ENCODE measurements at places on chromosomes 3 and 15.

GRCh38 chr15:71133747-71134472, 18.6 kb downstream of the THSD4 start:
- DNase-seq = no peak

DNA sequence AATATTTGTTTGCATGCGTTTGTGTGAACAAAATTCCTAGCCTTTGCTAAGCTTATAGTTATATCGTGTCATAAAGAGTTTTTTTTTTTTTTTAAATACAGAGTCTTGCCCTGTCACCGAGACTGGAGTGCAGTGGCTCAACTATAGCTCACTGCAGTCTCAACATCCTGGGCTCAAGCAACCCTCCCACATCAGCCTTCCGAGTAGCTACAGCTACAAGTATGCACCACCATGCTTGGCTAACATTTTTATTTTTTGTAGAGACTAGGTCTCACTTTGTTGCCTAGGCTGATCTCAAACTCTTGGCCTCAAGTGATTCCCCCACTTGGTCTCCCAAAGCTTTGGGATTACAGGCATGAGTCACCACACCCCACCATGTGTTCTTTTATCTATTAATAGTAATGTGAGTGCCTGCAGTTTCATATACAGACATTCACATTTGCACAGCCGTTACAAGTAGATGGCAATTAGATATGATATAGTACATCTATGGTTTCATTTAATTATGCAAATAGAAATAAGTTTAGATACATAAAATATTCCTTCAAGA, 848.6 kb downstream of the PDCD6IP start:
- no peak for DNase-seq

GRCh38 chr15:28960979-28961378, 75.2 kb downstream of the APBA2 start:
- peak; percentile 36 for DNase-seq

- DNase-seq = peak; percentile 28
These were observed 28.4 kb upstream of the TPRG1 start for GRCh38 chr3:189143321-189143720.

- no peak for DNase-seq
These were observed 135.0 kb downstream of the LRRK1 start for GRCh38 chr15:101054116-101054515.

DNA sequence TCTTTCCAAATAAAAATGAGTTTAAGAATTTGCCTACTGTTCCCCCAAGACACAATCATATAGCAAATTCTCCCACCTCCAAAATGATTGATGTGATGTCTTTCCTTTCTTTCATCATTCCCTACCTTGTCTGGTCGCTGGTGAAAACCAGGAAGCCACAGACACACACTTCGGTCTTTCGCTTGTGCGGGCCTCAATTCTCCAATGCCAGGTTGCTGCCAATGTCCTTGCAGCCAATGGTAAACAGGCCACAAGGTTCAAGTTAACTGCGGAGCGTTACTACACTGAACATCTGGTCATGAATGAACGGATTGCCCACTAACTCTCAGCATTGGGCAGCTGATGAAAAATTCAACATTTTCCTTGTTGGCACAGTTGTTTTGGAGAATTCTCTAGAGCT, 192.2 kb downstream of the FOXP1 start:
- no peak for DNase-seq

DNA sequence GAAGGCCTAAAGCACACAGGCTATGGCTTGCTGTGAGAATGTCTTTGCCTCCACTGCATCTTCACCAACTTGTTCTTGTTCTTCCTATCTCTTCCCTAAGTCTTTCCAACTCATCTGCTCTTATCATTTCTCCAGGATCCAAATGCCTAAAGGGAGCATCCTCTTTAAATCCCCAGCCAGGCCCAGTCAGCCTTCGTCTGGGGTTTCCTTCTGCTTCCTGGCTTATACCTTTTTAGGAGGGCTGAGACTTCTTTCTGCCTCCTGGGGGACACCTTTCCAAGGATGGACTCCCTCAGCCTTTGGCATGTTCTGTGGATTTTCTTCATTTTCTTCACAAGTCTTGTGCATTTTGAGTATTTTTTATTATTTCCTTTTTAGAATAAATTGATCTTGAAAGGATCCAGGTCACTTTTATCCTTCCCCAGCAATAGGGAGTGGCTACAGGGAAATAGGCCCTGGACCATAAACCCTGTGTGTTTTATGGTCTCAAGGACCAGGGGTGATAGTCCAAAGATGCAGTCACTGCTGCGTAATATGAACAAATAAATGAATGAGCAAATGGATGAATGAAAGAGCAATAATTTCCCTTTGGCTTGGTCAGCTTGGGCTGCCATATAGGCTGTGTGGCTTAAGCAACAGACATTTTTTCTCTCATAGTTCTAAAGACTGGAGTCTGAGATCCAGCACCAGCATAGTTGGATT, 122.1 kb upstream of the LRIG1 start:
- no peak for DNase-seq

- no peak for DNase-seq
These were observed 191.1 kb downstream of the TBC1D5 start for GRCh38 chr3:17551333-17551732.

GRCh38 chr3:62415312-62415801, 42.0 kb upstream of the FEZF2 start:
- DNase-seq = peak; percentile 1

GRCh38 chr3:40502034-40502433, 3.8 kb upstream of the ZNF620 start:
- no peak for DNase-seq

DNA sequence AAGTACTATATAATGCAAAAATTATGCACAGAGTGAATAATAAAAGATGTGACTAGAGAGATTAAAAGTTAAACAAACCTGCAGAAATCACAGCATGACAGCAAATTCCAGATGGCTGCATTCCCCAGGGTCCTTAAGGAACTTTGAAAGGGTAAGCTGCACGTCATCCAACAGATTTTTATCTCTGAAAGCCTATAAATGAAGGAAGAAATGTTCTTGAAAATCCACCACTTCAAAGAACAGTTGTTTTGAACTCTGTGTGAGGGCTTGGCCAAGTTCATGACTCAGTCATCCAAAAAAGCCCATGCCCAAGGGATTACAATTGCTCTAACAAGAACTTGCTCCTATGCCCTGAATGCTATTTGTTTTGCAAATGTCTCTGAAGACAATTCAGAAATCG, 603.6 kb downstream of the PLOD2 start:
- DNase-seq = peak; percentile 44

GRCh38 chr3:170057550-170057949, 19.8 kb downstream of the GPR160 start:
- DNase-seq = no peak

- DNase-seq = no peak
These were observed 57.3 kb downstream of the DIPK2A start for GRCh38 chr3:144028798-144029411.

DNA sequence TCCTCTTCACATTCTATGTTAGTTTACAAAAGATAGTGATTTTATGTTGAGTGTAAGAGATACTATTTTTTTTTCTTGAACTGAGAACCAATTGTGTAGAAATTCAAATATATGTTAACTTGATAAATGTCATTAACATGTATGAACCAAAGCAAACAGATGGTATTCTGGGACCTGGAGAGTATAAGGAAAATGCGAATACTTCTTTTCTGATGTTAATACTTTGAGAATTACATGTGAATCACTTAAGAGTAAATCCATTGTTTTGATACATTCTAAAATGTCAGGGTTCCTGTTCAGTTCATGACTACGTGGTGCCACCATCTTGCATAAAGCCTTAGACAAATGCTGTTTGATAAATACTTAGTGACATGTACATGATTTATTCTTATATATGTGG, 541.3 kb downstream of the FGF12 start:
- DNase-seq = no peak

DNA sequence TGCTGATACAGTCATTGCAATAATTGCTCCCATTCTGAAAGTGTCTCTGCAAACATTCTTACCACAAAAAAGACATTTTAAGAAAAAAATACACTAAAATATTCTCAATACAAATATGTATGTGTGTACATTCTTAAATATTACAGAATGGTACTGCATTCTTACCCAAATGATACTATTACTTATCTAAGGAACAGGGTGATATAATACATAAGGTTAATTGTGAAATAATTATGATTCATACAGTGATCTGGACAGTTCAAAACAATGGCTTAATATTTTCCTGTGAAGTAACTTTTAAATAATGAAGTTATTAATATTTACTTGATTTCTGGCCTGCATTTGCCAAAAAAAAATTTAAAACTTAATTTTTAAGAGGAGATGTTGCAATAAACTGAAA, 694.6 kb downstream of the TUSC7 start:
- DNase-seq = no peak
